Effector memory CD4-positive, alpha-beta T cell (primary cell): ENCODE measurements at places on chromosomes 1 and 21.

DNA sequence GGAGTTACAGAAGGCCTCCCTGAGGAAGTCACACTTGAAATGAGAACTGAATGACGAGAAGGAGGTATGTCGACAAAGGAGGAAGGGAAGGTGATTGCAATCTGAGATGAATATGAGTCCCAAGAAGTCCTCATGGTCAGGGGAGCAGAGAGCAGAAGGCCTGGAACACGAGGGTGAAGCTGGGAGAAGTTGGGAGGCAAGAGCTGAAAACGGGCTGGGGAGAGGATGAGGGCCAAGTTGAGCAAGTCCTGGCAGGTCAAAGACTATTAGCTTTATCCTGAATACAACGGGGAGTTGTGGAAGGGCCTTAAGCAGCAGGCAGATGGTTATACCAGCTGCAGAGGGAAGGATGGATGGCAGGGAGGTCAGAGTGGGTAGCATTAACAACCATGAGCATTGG, 89.5 kb downstream of the KCNJ15 start:
- DNase-seq: no peak
- H3K27me3 ChIP-seq: no peaks in the 10 kb centered on the region
- H3K27ac ChIP-seq: no peak overlapping the region
- no peaks in the 10 kb centered on the region for H3K36me3 ChIP-seq

GRCh38 chr1:112706505-112707220, at the start of gene RHOC:
Gene RHOC (minus strand): TSS chr1:112707127. CDS start chr1:112703799, 3,328 bp downstream.
- peak within 1 kb of the TSS; percentile 56 for H3K4me3 ChIP-seq
- H3K4me1 ChIP-seq: peaks cover 28% of the 10 kb centered on the region
- no peak within 1 kb of the TSS for H3K27ac ChIP-seq
- peak; percentile 30 for DNase-seq

GRCh38 chr1:233982827-233983518, 78.5 kb downstream of the SLC35F3 start:
- H3K4me1 ChIP-seq: no peaks in the 10 kb centered on the region
- H3K27me3 ChIP-seq: peaks cover 1% of the 10 kb centered on the region
- H3K4me3 ChIP-seq: no peak overlapping the region
- no peak for DNase-seq

GRCh38 chr1:51736702-51737101, 119.8 kb downstream of the OSBPL9 start:
- H3K4me3 ChIP-seq: no peak overlapping the region
- H3K27me3 ChIP-seq: no peaks in the 10 kb centered on the region
- H3K27ac ChIP-seq: no peak overlapping the region

GRCh38 chr1:32666901-32667566, 16.0 kb downstream of the RBBP4 start:
- no peak for DNase-seq
- no peaks in the 10 kb centered on the region for H3K27me3 ChIP-seq
- no peak overlapping the region for H3K4me3 ChIP-seq
- peaks cover 63% of the 10 kb centered on the region for H3K36me3 ChIP-seq

- H3K27me3 ChIP-seq: no peaks in the 10 kb centered on the region
- peak overlapping the region; percentile 71 for H3K27ac ChIP-seq
- peaks cover 16% of the 10 kb centered on the region for H3K36me3 ChIP-seq
- peak; percentile 8 for DNase-seq
Measured at GRCh38 chr1:74733604-74734484, 892 bp downstream of the TYW3 start.

DNA sequence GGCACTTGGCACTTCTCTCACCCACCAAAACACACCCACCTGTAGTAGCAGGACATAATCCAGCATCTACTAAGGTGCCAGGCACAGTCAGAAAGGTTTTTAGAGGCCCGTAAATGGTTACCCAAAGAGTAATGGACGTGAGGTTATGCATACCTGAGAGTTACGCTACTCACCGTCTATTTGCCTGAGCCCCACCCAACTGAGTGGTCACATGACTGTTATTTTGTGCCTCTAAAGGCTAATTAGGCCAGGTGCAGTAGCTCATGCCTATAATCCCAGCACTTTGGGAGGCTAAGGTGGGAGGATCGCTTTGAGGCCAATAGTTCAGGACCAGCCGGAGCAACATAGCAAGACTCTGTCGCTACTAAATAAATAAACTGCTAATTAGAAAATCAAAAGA, 11.0 kb downstream of the LMX1A start:
- no peak overlapping the region for H3K27ac ChIP-seq
- no peak overlapping the region for H3K4me3 ChIP-seq
- no peaks in the 10 kb centered on the region for H3K4me1 ChIP-seq
- peaks cover 11% of the 10 kb centered on the region for H3K27me3 ChIP-seq

DNA sequence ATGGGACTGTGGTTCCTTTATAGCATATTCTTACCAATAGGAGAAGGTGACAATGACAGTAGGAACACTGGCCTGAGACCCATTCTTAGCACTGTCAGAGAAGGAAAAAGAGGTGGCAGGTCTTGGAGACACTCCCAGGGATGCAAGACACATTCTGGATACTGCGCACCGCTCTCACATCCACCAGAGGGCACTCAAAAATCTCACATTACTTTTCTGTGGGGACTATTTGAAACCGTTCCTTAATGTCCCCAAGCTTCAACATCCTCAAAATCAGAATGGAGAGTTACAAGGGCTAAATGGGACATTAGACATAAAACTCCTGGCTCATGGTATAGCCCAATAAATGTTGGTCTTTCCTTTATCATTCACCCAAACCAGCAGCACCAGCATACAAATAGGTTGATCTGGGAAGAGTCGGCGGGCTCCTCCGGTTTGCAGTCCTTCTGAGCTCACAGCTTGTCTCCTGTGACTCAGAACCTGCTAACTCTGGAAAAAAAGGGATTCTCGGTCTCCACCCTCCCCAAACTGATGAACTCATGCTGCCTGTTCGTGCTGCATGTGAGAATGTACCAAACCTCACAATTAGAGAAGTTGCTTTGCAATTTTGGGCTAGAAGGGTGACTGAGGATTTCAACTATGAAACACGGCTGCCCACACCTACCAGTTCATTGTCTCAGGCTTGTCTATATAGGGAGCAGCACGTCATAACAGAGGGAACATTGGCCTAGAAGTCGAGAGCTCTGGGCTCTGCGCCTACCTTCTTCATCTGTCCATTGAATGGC, 40.2 kb downstream of the IL12RB2 start:
- no peak overlapping the region for H3K27ac ChIP-seq
- no peaks in the 10 kb centered on the region for H3K36me3 ChIP-seq
- H3K4me3 ChIP-seq: no peak overlapping the region
- no peaks in the 10 kb centered on the region for H3K4me1 ChIP-seq

DNA sequence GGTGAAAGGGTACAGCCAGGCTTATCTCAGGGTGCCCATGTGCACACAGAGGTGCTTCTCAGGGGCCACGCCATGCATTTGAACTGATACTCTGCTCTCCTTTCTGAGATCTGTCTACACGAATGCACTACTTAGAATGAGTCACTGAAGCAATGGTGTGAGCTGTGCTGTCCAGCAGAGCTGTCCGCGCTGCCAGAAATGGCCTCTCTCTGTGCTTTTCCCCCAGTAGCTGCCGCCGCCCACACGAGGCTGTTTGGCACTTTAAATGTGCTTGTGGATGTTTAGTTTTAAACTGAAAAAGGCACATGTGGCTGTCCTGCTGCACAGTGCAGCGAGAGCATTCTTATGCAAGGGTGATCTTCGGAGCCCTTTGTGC, 87.1 kb upstream of the COL6A1 start:
- DNase-seq: no peak

GRCh38 chr1:205530116-205530515, 25.6 kb downstream of the CDK18 start:
- H3K4me3 ChIP-seq: no peak overlapping the region
- H3K36me3 ChIP-seq: no peaks in the 10 kb centered on the region
- H3K27ac ChIP-seq: no peak overlapping the region
- H3K27me3 ChIP-seq: no peaks in the 10 kb centered on the region
- no peak for DNase-seq
- H3K4me1 ChIP-seq: peaks cover 4% of the 10 kb centered on the region

GRCh38 chr21:34973685-34974084, 75.4 kb downstream of the RUNX1 start:
- H3K27ac ChIP-seq: peak overlapping the region; percentile 66
- peak overlapping the region; percentile 34 for H3K4me3 ChIP-seq

GRCh38 chr1:51915951-51916350, 37.4 kb upstream of the NRDC start:
- H3K4me1 ChIP-seq: no peaks in the 10 kb centered on the region
- no peak for DNase-seq
- H3K27me3 ChIP-seq: no peaks in the 10 kb centered on the region
- no peaks in the 10 kb centered on the region for H3K36me3 ChIP-seq

DNA sequence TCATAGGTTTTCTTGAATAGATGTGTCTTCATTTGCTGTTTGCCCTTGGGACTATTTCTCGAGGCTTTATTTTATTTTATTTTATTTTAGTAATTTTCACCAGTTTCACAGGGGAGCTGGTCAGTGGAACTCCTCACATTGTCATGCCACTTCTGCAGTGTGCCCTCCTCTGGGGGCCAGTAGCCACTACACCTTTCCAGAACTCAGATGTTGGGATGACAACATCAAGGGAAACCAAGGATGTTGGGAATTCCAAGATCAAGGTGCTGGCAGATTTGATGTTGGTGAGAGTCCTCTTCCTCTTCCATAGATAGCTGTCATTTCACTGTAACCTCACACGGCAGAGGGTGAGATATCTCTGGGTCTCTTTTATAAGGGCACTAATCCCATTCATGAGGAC, 35.5 kb downstream of the SLC26A9 start:
- no peaks in the 10 kb centered on the region for H3K36me3 ChIP-seq
- H3K4me1 ChIP-seq: no peaks in the 10 kb centered on the region
- no peak for DNase-seq
- H3K4me3 ChIP-seq: no peak overlapping the region
- H3K27me3 ChIP-seq: no peaks in the 10 kb centered on the region
- H3K27ac ChIP-seq: no peak overlapping the region

DNA sequence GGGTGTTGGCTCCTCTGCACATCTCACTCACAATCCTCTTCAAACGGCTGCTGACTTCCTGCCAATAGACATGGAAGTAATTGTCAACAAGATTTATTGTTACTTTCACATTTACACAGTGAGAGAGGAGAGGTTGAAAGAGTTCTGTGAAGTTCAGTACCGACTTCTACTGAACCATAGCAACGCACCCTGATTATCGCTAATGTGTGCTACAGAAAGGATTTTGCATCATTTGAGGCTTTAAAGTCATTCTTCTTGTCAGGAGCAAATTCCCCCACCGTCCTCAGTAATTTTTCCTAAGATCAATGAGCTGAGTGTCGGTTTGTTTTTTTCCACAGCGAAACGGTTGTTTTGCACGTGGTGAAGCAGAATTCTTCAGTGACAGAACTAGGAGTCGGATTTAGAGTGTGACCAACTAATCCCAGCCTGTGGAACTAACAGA, 361.0 kb downstream of the ADGRL2 start:
- DNase-seq: no peak
- no peaks in the 10 kb centered on the region for H3K36me3 ChIP-seq
- H3K4me3 ChIP-seq: no peak overlapping the region
- no peak overlapping the region for H3K27ac ChIP-seq
- H3K4me1 ChIP-seq: no peaks in the 10 kb centered on the region

DNA sequence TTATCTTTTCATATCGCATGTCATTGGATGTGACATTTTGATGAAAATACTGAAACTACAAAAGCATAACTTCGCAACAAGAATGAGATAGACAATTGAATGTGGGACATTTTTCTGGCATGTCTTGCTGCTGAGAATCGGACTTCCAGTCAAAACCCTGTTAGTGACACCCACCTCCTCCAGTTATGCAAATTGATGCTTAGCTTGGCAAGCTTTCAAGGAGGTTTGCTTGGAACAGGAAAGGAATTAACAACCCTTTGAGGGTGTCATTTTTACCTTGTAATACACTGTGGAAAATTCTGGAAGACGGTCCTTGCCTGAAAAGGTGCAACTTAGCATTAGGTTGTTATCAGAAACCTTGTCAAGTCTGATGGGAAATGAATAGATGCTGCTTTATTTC, 38.8 kb upstream of the FAM3B start:
- H3K27me3 ChIP-seq: no peaks in the 10 kb centered on the region
- H3K36me3 ChIP-seq: no peaks in the 10 kb centered on the region
- H3K4me1 ChIP-seq: no peaks in the 10 kb centered on the region
- H3K4me3 ChIP-seq: no peak overlapping the region
- DNase-seq: no peak
- H3K27ac ChIP-seq: no peak overlapping the region

- H3K27me3 ChIP-seq: peaks cover 3% of the 10 kb centered on the region
- DNase-seq: no peak
- H3K4me3 ChIP-seq: no peak overlapping the region
- H3K36me3 ChIP-seq: no peaks in the 10 kb centered on the region
Measured at GRCh38 chr1:159647616-159648015, 60.0 kb downstream of the APCS start.

DNA sequence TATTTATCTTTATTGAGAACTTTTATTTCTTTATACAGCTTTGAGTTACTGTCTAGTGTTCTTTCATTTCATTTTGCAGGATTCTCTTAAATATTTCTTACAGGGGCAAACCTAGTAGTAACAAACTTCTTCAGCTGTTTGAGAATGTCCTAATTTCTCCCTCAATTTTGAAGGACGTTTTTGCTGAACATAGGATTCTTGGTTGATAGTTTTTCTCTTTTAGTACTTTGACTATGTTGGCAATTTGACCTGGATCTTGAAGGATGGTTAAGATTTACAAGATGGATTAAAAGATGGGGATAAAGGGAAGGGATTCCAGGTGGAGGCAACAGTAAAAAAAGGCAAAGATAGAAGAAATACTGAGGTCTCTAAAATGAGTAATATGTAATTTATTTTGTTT, 38.9 kb downstream of the XPR1 start:
- H3K36me3 ChIP-seq: no peaks in the 10 kb centered on the region
- H3K27me3 ChIP-seq: no peaks in the 10 kb centered on the region
- H3K27ac ChIP-seq: no peak overlapping the region
- no peaks in the 10 kb centered on the region for H3K4me1 ChIP-seq
- H3K4me3 ChIP-seq: no peak overlapping the region

GRCh38 chr1:12172042-12172851, 5.5 kb downstream of the TNFRSF1B start:
- H3K27me3 ChIP-seq: no peaks in the 10 kb centered on the region
- peak overlapping the region; percentile 88 for H3K27ac ChIP-seq
- no peak overlapping the region for H3K4me3 ChIP-seq
- peak; percentile 71 for DNase-seq

GRCh38 chr1:235160383-235160956, 580 bp downstream of the RBM34 start:
- peak overlapping the region; percentile 86 for H3K27ac ChIP-seq
- peaks cover 27% of the 10 kb centered on the region for H3K36me3 ChIP-seq
- no peaks in the 10 kb centered on the region for H3K27me3 ChIP-seq
- H3K4me1 ChIP-seq: peaks cover 15% of the 10 kb centered on the region

- H3K4me1 ChIP-seq: no peaks in the 10 kb centered on the region
- DNase-seq: no peak
- H3K4me3 ChIP-seq: no peak overlapping the region
Measured at GRCh38 chr1:66480162-66480561, 53.8 kb upstream of the SGIP1 start.

- peak overlapping the region; percentile 73 for H3K4me3 ChIP-seq
- no peak for DNase-seq
- no peaks in the 10 kb centered on the region for H3K27me3 ChIP-seq
Measured at GRCh38 chr1:84078842-84079202, 65.2 kb upstream of the PRKACB start.

- no peaks in the 10 kb centered on the region for H3K4me1 ChIP-seq
- no peak overlapping the region for H3K27ac ChIP-seq
- no peaks in the 10 kb centered on the region for H3K36me3 ChIP-seq
- DNase-seq: no peak
- H3K4me3 ChIP-seq: no peak overlapping the region
- no peaks in the 10 kb centered on the region for H3K27me3 ChIP-seq
Measured at GRCh38 chr21:42670884-42671283, 17.5 kb downstream of the PDE9A start.

- H3K4me3 ChIP-seq: no peak overlapping the region
- no peak for DNase-seq
- no peaks in the 10 kb centered on the region for H3K36me3 ChIP-seq
- no peaks in the 10 kb centered on the region for H3K4me1 ChIP-seq
- no peak overlapping the region for H3K27ac ChIP-seq
Measured at GRCh38 chr1:17195731-17196130, 9.2 kb upstream of the PADI1 start.
